Stimulated activated CD4-positive, alpha-beta T cell treated with anti-CD3 and anti-CD28 coated beads, TNF-alpha, amount 100 ng/mL, for 24 hours (primary cell): ENCODE measurements at places on chromosomes 5 and 9.

DNA sequence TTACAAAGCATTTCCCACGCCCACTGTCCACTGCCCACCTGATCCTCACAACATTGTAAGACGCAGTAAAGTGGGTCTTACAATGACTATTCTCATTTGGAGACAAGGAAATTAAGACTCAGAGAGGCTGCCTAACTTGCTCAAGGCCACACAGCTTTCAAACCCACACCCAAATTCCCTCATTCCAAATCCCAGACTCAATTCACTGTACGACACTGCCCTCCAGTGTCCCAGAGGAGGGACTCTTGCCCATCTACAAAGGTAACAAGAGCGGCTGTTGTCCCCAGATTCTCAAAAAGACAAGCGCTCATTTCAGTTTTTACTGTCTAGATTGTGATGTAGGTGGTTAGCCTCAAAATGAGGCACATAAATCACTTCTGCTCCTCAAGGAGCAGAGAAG lies 184.6 kb downstream of the ACTL7B start:
- DNase-seq = no peak

GRCh38 chr5:161387121-161387520 lies 159.4 kb downstream of the GABRB2 start:
- DNase-seq = no peak

DNA sequence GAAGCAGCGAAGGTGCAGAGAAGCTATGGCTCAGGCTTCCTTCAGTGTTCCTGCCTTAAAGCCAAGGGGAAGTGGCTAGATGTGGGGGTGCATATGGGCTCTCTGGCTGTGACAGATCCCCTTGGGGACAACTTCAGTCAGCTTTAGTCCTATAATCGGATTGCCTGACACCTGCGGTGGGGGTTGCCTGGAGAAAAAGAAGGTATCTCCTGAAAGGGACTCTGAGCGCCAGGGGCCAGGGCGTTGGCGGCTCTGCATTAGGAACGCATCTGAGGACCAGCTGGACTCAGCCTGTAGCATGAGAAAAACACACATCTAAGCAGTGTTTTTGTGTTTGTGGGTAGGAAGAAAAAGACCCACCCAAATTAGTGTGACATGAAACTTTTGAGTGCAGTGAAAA lies 84.3 kb upstream of the OTULINL start:
- no peak for DNase-seq

- no peak for DNase-seq
Measured at GRCh38 chr9:124894741-124895170, 32.8 kb downstream of the ARPC5L start.

- DNase-seq = no peak
Measured at GRCh38 chr9:77820293-77820954, 172.3 kb upstream of the GNA14 start.

- no peak for DNase-seq
Measured at GRCh38 chr9:92616655-92617111, 53.2 kb downstream of the IPPK start.

- DNase-seq = no peak
Measured at GRCh38 chr5:27125856-27126255, 87.5 kb upstream of the CDH9 start.

DNA sequence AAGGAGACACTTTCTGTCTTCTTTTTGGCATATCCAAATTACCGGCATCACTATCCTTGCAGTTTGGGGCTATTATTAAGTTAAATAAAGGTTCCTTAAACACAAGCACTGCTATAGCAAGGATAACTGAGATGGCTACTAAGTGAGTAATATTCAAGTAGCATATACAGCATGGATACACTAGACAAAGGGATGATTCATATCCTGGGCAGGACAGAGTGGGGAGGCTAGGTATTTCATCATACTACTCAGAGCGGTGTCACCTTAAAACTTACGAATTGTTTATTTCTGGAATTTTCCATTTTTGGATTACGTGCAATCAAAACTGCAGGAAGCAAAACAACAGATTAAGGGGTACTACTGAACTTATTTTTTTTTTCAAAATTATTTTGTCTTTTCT lies 54.1 kb downstream of the FER start:
- DNase-seq = no peak

- DNase-seq = no peak
Measured at GRCh38 chr9:250625-251024, 36.0 kb downstream of the DOCK8 start.
